GM23338 (cell line): ENCODE measurements at places on chromosomes 16 and 17. TPM values are rescaled to one million over a fixed set of nuclear protein-coding genes. Genes with fewer than 3 reads are reported as not detected.

DNA sequence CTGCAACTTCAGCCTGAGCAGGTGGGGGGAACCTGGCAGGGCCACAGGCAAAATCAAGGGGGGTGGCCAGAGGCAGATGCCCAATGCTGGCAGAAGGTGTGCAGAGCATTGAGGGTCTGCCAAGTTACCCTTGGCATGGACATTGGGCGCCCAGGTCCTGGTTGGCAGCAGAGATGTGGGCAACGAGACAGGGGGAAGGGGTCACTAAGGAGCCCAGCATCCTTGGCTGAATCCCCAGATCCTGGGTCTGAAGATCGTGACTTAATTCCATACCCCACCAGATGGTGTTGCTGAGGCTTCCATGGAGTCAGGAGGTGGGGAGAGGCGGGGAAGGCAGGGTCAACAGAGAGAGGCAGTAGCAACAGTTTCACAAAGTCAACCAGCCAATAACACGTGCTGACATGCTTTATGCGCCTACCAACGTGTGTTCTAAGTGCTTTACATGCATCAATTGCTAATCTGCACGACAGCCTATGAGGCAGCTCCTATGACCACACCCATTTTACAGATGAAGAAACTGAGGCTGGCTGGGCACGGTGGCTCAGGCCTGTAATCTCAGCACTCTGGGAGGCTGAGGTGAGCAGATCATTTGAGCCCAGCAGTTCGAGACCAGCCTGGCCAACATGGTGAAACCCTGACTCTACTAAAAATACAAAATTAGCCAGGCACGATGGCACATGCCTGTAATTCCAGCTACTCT lies 83.3 kb downstream of the GSG1L start:
- no peak overlapping the region for H3K27ac ChIP-seq
- DNase-seq, result no peak
- no peaks in the 10 kb centered on the region for H3K27me3 ChIP-seq
- H3K36me3 ChIP-seq, result no peaks in the 10 kb centered on the region
- no peak overlapping the region for H3K4me3 ChIP-seq

NHLRC4 gene
- total RNA-seq, result 0.80 TPM in 1 of 2 replicates, not detected in the other

GPR139 gene
- total RNA-seq, result 1.8 and 2.3 TPM in 2 replicates

- no peak overlapping the region for H3K27ac ChIP-seq
- H3K4me1 ChIP-seq, result no peaks in the 10 kb centered on the region
- H3K4me3 ChIP-seq, result no peak overlapping the region
- DNase-seq, result no peak
- H3K27me3 ChIP-seq, result no peaks in the 10 kb centered on the region
These were observed 24.2 kb upstream of the HS3ST3B1 start for GRCh38 chr17:14276535-14277250.

TBX6 gene
- 1.1 and 2.3 TPM in 2 replicates for total RNA-seq

TBC1D3C gene
- not detected in 2 replicates for total RNA-seq

TSPAN10 gene
- 0.31 and 0.66 TPM in 2 replicates for total RNA-seq

DNA sequence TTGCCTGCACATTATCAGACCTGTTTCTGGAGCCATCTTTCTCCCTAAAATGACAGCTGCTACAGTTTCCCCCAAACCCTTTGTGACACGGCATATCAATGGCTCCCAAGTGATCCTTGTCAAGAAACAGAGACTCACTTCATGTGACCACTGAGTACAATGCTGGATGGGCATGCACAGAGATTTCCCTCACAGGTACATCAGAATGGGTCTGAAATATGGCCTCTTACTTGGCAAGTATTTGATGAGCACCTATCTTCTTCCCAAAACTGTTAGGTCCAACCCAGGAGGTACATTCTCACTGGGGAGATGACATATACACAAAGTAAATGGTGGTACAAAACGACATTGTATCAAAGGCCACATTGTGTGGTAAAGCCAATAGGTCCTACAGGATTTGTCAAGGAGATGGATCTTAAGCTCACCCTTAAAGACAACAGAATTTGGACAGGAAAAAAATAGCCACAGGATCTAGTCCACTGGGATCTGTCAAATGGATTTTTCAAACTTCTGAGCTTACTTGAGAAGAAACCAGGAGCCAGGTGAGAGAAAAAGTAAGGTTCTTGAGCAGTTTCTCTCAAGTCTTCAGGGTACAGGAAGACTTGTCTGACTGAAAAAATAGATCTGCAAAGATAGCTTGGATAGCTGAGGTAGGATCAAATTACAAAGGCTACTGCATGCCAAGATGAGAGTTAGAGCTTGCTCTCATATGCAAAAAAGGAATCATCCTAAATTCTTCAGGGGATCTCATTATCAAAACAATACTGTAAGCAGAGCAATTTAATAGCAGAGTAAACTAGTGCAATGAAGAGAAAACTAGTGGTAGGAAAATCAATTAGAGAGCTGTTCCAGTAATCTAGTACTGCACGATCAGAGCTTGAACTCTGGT lies 28.8 kb downstream of the RNF43 start:
- no peak overlapping the region for H3K27ac ChIP-seq
- peak overlapping the region; percentile 22 for H3K4me3 ChIP-seq
- H3K4me1 ChIP-seq, result peaks cover 19% of the 10 kb centered on the region
- DNase-seq, result peak; percentile 39
- H3K27me3 ChIP-seq, result peaks cover 4% of the 10 kb centered on the region; the same call in 1 of the 2 replicates

DNA sequence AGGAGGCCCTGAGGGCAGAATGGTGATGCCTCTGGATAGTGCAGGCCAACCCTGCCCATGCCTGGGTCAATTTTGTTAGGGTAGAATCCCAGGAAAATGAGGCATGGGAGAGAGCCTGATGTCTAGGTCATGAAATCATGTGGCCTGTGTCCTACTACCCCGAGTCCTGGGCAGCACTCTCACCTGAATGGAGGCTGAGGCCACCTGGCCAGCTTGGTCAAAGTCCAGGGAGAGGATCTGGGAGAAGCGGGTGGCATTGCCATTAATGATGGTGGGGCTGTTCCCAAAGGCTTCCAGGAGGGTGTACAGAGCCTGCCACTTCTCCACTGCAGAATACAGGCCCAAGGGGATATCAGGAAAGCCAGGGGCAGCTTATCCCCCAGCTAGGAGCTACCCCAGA lies 59.8 kb downstream of the MYO18A start:
- H3K4me3 ChIP-seq, result no peak overlapping the region
- H3K27ac ChIP-seq, result no peak overlapping the region
- DNase-seq, result no peak
- H3K4me1 ChIP-seq, result peaks cover 8% of the 10 kb centered on the region
- no peaks in the 10 kb centered on the region for H3K36me3 ChIP-seq

DNA sequence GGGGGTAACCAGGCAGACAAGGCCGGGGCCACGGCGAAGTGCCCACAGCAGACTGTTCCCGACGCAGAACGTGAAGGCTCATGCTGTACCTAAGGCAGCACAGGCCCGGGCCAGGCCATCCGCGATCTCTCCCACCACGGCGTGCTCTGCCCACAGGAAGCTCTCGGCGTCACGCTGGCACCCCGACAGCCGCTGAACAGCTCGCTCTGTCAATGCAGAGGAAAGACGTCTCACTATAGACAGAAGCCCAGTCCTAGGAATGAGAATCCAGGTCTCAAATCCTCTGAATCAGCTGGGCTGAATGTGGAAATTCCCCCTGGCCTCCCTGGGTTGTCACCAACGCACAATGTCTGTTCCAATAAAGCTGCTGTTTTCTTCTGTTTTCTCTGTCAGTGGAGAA lies 21.4 kb downstream of the SERPINF1 start:
- no peak overlapping the region for H3K27ac ChIP-seq
- H3K4me3 ChIP-seq, result no peak overlapping the region
- no peaks in the 10 kb centered on the region for H3K27me3 ChIP-seq
- no peaks in the 10 kb centered on the region for H3K4me1 ChIP-seq
- H3K36me3 ChIP-seq, result peaks cover 19% of the 10 kb centered on the region
- no peak for DNase-seq

- no peak overlapping the region for H3K27ac ChIP-seq
- H3K27me3 ChIP-seq, result no peaks in the 10 kb centered on the region
- H3K4me1 ChIP-seq, result peaks cover 7% of the 10 kb centered on the region; the same call in 1 of the 2 replicates
These were observed 65.3 kb downstream of the HS3ST3B1 start for GRCh38 chr17:14366199-14366598.
